ENCODE measurements at places on chromosomes 6 and 20.

DNA sequence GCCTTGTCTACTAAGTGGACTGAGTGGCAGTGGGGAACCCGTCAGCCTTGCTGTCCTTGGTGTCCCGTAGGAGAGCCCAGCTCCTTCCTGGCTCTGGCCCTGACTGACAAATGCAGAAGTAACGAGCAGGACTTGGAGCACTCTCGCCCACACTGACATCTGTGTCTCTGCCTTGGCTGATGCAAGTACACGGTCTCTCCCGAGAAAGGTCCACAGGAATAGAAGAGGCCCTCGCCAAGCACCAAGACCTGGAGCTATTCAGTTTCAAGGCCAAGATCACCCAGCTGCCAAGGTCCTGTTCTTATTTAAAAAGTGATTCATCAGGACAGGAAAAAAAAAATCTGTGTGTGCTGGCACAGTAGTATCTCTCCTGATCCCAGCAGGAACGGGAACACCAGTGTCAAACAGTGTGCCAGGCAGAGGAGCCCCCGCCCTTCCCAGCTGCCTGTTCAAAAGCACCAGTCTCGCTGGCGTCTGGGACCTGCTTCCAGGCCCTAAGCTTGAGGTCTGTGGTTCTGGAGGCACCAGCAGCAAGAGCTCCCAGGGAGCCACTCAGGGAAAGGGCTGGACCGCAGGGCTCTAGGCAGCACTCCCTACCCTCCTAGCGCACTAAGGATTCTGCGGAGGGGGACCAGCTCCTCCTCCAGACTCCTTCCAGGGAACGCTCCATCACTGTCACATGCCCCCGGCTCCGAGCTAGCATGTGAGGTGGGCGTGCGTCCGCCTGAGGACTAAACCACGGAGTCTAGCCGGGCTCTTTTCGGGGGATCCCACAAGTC, 376.9 kb downstream of the RNGTT start:
- no peak for DNase-seq

DNA sequence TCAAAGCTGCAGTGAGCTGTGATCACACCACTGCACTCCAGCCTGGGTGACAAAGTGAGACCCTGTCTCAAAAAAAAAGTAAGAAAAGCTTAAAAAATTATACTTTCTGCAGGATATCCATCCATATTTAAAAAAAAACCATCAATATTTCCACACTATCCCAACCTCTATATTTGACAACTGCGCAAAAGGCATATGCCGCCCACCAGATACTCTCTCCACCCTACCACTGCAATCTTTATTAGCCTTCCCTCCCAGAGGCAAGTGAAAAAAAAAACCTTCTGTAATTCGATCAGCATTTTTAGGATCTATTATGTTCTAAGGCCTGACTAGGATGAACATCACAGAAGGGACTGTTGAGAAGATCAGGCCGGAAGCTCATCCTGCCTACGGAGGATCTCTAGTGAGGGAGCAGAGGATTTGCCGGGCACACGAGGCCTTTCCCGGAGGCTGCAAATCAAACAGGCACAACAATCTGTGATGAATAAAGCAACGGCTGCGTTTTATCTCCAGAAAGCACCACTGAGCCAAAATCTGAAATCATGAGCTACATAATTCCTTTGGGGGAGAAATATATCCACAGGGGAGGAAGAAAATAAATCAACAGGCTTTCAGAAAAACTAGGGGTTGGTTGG, 65.9 kb downstream of the GFOD1 start:
- no peak for DNase-seq

DNA sequence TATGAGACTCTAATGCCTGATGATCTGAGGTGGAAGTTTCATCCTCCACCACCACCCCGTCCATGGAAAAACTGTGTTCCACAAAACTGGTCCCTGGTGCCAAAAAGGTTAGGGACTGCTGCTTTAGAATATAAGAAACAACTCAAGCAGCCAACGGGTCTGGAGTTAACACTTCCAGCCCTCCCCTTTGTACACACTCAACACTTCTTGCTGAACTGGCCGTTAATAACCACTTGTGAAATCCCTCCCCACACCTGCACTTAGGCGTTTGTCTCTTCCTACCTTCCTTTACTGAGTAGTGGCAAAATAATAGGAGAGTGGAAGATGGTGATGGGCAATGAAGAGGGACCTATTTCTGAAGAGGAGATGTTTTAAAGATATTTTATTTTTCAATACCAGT, 10.5 kb downstream of the SAYSD1 start:
- DNase-seq: no peak

GRCh38 chr6:52550870-52551269, 26.0 kb downstream of the TRAM2 start:
- no peak for DNase-seq

- DNase-seq: no peak
These were observed 62.8 kb downstream of the FILIP1 start for GRCh38 chr6:75430631-75431325.

DNA sequence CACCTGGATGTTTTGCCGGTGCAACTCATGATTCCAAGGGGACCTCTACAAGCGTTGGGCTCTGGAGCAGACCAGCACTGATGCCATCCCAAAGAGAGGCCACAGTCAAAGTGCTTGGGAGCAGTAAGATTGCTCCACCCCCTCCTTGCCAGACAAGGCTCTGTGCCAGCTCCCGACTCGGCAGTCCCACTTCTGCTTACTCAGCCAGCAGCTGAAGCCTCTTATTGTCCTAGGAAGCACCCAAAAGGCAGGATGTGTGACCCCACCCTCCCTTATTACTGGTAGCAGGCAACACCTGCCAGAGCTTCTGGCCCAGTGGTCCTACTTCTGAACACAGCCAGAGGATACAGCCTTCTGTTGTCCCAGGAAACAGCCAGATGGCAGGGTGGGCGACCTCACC, 614.2 kb downstream of the TENT5A start:
- DNase-seq: no peak

Data from omental fat pad (tissue), 4 donors.